ENCODE measurements at places on chromosomes 3 and 15.

GRCh38 chr15:64703632-64703959 lies 71.8 kb downstream of the RBPMS2 start:
- peak; percentile 11 for DNase-seq

GRCh38 chr3:132079147-132079546 lies 44.3 kb upstream of the CPNE4 start:
- DNase-seq, result no peak

DNA sequence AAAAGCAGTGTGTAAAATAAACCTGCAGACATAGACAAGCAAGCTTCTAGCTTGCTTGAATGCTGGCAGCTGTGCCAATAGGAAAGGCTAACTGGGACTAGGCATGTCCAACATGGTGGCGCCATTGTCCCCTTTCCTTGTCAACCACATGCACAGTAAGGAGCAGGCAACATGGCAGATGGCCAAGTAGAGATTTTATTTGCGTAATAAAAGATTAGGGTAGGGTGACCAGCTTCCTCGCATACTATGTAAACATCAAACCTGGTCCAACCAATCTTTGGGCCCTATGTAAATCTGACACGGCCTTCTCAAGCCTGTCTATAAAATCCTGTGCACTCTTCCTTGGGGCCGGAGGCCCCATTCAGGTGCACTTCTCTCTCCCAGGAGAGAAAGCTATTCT lies 575.4 kb upstream of the GOLIM4 start:
- DNase-seq, result no peak

GRCh38 chr3:196096382-196096953 lies 14.6 kb upstream of the TFRC start:
- peak; percentile 20 for DNase-seq

DNA sequence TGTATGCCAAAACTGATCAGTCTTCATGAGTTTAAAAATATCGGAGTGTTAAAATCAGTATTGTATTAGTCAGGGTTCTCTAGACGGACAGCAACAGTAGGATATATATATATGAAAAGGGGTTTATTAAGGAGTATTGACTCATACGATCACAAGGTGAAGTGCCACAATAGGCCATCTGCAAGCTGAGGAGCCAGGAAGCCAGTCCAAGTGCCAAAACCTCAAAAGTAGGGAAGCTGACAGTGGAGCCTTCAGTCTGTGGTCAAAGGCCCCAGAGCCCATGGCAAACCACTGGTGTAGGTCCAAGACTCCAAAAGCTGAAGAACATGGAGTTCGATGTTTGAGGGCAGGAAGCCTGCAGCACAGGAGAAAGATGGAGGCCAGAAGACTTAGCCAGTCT lies 391.0 kb upstream of the CADM2 start:
- DNase-seq, result no peak

DNA sequence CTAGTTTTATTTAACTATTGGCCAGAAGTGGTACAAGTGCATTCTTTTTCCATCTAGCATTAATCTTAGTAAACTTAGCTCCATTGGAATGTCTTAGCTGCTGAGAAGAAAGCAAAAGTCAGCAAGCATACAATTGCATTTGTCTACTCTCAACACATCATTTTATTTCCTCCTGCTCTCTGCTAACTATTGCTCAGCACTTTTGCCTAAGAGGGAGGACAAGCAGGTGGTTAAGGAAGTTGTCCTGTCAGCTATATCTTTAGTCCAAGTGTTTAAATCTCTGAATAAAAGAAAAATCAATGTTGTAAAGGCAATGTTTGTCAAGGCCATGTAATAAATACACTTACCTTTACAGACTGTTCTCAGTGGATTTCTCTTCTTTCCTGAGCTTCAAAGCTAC lies 51.0 kb downstream of the FHIT start:
- DNase-seq, result peak; percentile 19

GRCh38 chr15:76576523-76577279 lies 240.1 kb downstream of the ISL2 start:
- DNase-seq, result peak; percentile 89

DNA sequence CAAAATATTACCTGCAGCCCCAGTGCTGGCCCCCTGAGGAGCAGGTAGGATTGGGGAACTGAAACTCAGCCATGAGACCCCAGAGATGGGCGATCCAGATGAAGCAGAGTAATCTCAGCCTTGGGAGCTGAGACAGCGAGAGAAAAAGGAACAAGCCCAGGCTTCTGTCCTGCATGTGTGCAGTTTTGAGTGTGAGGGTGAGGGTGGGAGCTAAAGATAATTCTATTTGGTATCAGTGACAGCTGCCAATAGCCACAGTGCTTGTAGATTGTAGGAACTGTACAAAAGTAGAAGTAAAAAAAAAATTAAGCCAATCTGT lies 5.9 kb downstream of the ATP8B4 start:
- no peak for DNase-seq

DNA sequence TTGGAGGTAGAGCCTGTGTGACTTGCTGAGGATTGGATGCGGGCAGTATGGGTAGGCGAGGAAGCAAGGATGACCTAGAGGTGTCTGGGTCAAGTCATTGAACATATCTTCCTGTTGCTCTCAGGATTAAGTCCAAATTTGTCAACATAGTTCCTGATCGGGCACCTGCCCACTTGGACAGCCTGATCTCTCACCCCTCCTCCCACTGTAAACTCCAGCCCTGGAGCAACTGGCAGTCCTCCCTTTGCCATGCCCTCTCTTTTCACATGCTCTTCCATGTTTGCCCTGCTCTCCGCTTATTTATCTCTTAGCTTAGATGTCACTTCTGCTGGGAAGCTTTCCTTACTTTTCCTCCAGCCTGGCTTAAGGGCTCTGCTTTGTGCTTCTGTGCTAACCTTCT lies 47.6 kb upstream of the PPP4R2 start:
- no peak for DNase-seq

DNA sequence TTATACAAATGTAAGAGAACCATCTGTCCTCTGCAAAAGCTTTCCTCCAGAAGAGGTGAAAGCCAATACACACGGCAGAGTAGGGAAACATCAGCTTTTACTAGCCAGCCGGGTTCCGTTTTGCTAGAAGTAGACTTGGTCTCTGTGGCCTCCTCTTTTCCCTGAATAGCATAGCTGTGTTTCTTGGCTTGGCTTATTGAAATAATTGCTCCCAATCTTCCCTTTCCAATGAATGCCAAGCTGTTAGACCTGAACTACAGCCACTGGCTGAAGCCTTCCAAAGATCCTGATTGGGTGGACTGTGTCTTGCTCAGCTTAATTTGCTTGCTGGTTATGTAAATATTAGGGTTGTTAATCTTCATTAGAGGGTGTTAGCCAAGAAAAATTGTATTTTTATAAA lies 157.8 kb upstream of the ROPN1 start:
- DNase-seq, result no peak

GRCh38 chr15:90040618-90041017 lies 39.5 kb downstream of the ZNF710 start:
- DNase-seq, result no peak

- no peak for DNase-seq
Observed at GRCh38 chr3:134040066-134040465, 10.3 kb upstream of the SLCO2A1 start.

GRCh38 chr3:155193868-155194267 lies 99.6 kb downstream of the STRIT1 start:
- no peak for DNase-seq
